Neuronal stem cell (in vitro differentiated cells): ENCODE measurements at places on chromosomes 2 and 18.

GRCh38 chr2:172088245-172089004, 3.1 kb downstream of the DLX1 start:
- DNase-seq = peak; percentile 41

- no peak for DNase-seq
Observed at GRCh38 chr2:181851726-181852125, 39.8 kb upstream of the ITPRID2 start.

- DNase-seq = no peak
Observed at GRCh38 chr2:134441153-134441863, 187.4 kb downstream of the MGAT5 start.

GRCh38 chr2:15334644-15335326, 226.3 kb downstream of the NBAS start:
- no peak for DNase-seq

DNA sequence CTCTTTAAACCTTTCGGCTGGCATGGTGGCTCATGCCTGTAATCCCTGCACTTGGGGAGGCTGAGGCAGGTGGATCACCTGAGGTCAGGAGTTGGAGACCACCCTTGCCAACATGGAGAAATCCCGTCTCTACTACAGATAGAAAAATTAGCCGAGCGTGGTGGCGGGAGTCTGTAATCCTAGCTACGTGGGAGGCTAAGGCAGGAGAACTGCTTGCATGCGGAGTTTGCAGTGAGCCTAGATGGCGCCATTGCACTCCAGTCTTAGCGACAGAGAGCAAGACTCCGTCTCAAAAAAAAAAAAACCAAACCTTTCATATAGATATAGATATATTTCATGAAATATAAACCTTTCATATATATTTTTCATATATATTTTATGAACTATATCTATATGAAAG, 864.7 kb downstream of the TRIB2 start:
- DNase-seq = no peak

DNA sequence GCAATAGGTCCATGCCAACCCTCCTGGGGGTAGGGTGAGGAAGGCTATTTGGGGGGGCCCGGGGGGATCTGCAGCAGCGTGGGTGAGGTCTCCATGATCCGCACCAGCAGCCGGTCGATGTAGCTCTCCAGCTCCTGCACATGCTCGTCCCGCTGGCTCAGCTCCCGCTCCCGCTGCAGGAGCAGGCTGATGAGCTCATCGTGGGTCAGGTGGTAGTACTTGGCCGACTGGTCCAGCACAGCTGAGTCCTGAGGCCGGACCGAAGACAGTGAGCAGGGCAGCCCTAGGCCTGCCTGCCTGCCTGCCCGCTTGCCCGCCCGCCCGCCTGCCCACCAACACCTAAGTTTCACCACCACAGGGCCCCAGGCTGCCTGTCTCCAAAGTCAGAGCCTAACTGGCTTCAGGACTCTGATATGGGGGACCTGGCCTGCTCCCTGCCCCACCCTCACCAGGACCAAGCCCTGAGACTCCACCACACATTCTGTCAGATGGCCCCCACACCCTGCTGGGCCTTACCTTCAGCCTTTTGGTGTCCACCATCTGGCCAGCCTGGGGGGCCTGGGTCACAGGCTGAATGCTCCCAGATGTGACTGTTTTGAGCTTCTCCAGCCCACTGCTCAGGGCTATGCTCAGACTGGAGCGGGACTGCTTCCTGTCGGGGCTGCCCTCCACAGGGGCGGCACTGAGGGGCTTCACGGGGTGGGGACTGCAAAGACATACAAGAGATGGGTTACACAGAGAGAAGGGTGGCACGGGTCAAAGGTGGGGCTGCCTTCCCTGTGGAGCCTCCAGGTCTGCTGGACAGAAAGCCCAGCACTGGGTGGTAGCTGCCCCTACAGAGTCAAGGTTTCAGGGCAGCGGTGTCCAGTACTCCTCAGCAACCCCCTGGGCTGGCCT, 4.2 kb upstream of the SFXN5 start:
- DNase-seq = no peak

GRCh38 chr2:110173523-110173922, 31.3 kb downstream of the NPHP1 start:
- no peak for DNase-seq

DNA sequence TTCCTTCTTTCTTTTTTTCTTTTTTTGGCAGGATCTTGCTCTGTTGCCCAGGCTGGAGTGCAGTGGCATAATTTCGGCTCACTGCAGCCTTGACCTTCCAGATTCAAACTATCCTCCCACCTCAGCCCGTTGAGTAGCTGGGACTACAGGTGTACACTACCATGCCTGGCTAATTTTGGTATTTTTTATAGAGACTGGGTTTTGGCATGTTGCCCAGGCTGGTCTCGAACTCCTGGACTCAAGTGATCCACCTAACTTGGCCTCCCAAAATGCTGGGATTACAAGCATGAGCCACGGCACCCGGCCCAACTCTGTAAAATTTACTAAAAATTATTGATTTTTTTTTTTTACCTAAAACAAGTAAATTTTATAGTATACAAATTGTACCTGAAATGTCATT, 360.8 kb downstream of the ALK start:
- no peak for DNase-seq

DNA sequence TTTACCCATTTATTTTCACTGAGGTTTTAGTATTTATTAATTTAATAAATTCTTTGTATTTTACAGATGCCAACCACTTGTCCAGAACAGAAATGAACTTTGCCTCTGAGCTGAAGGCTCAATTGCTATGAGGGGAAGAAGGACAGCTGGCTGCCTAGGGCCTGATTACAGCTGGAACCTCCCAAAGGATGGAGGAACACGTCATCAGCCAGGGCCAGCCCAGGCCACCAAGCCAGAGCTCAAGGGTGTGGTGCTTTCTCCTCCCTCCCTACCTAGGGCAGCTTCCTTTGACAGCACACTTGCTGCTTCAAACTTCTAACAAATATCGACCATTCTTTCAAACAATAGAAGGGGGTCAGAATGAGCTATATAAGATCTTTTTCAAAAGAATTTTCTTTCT, 19.7 kb upstream of the RIOK3 start:
- DNase-seq = no peak

GRCh38 chr18:73986711-73987110, 160.9 kb downstream of the FBXO15 start:
- DNase-seq = no peak

GRCh38 chr2:134411828-134412638, 158.2 kb downstream of the MGAT5 start:
- peak; percentile 63 for DNase-seq

DNA sequence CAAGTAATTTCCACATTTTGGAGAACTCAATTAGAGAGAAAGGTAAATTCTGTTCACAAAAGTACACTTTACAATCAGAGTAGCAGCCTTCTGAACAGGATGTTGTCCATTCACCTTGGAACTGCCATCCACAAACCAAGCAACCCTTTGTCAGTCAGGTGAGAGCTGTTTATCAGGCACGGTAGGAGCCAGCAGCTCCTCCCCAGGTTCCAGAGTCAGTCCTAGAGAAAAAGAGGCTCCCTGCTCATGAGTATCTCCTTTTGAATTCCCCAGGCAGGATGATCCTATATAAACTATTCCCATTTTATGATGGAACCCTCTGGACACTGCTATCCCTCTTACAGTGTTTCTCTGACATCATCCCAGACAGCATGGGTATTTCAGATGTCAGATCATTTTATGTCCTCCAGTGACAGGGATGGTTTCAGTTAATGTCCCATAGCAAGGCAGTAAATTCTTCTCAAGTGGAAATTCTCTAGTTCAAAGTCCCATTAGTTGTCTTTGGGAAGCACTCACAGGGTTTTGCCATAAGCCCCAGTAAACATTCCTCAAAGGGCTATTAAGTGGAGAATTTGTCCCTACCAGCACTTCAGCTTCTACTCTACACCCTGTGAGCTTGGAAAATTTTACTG, 34.5 kb upstream of the CSRNP3 start:
- DNase-seq = no peak

DNA sequence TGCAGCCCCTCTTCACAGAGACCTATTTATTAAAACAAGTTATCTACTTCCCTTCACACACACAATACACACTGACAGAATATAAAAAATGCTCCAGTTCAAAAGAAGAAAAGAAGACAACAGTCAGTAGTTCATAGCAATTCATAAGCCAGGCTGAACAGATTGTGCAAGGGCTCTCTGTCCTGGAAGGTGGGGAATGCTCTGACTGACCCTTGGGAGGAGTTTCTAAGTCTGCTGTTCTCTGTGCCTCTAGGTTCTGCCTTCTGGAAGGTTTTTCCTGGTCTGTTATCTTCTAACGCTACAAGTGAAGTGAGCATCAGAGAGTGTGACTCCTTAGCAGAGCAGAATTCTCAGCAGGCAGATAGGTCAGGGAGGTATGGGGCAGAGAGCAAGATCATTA, 35.7 kb downstream of the SP3 start:
- no peak for DNase-seq

GRCh38 chr18:45365835-45366234, 249.4 kb upstream of the SLC14A2 start:
- no peak for DNase-seq

DNA sequence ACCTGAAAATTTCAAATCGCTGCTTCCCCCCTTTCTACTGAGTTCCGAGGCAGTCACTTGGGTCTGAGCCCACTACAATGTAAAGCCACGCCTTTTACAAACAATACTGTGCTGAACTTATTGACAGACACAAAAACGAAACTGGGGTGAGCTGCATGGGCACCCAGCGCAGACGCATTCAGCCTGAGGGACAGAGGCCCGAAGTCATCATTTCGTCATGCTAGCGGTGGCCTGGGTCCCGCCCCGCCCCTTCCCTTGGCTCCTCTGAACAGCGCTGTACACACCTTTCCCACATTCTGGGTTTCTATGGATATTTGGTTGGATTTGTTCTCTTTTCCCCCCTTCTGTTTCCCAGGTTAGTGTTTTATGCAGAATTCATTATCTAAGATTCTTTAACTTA, 71.7 kb downstream of the EIPR1 start:
- DNase-seq = no peak

DNA sequence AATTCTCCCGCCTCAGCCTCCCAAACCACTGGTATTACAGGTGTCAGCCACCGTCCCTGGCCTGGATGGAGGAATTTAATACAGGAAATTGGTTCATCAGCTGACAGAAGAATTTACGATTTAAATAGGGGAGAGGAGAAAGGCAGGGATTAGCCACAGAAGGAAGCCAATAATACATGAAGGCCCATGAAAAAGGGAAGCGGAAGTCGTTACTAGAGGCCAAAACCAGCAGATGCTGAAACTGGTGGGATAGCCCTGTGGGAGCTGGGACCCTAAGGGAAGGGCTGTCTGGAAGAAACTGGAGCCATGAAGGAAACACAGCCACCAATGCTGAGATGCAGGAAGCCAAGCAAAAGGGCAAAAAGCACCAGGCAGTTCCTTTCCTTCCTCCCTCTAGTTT, 163.7 kb upstream of the RMP24 start:
- no peak for DNase-seq

GRCh38 chr18:79587226-79587741, 92.3 kb upstream of the CTDP1 start:
- DNase-seq = no peak

DNA sequence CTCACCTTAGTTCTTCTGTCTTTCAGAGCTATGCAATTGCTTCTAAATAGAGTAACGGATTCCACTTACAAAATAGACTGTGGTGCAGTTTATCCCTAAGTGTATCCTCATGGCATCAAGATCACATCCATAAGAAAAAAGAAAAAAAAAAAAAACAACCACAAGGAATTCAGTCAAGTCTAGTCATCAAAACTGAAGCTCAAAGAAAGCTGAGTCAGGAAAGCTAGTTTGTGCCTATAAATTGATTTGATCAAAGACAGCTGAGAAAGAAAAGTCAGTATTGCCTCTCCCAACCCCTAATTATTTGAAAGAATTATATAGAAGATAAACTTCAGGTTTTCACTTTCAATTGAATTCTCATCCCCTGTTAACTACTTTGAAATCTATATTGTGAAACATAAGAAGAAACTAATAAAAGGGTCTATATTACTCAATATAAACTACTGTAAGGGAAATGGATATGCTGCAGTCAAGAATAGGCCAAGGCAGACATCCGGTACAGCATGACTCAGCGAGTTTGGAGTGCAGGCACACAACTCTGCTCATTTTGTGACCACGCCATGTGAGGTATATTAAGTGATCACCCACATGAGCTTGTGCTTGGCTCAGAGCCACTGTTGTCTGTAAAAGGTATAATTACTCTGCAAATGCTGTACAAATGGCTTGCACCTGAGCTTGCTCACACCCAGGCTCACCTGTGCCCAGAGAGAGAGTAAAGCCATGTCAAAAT, 568.1 kb upstream of the CRIM1 start:
- no peak for DNase-seq

DNA sequence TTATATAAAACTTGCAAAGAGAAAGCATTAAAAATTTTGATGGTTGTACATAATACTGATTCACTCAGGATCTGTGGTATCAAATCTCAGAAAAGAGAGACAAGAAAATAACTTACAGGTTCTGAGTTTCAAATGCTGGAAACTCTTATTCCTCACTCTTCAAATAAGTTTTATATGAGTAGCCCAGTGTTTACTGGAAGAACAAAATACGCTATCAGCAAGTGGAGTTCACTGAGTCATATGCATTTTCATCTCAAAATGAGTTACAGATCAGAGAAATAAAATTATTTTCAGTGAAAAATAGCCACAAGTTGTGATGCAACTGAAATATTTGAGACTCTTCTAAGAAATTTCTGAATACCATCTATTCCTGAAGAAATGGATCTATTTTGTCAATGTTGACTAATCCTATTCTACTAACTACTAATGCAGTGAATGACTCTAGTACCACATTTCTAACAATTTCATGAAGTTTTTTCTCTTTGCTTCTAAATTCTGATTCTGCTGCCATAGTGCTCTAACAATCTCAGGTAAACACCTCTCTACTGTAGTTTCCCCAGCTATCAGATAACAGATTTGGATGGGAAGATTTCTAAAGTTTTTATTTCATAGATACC, 391.7 kb downstream of the ZEB2 start:
- no peak for DNase-seq

GRCh38 chr2:212536817-212537725, 1.5 kb downstream of the ERBB4 start:
- DNase-seq = no peak

- no peak for DNase-seq
Observed at GRCh38 chr18:75336767-75337166, 90.7 kb downstream of the SMIM21 start.

- DNase-seq = no peak
Observed at GRCh38 chr2:212124598-212124997, 414.0 kb downstream of the ERBB4 start.

- no peak for DNase-seq
Observed at GRCh38 chr2:205563646-205564045, 118.7 kb upstream of the NRP2 start.

GRCh38 chr18:26621161-26622026, 73.0 kb upstream of the KCTD1 start:
- DNase-seq = peak; percentile 27
